ENCODE measurements at places on chromosomes 13 and 19. TPM values are rescaled to one million over a fixed set of nuclear protein-coding genes. Genes with fewer than 3 reads are reported as not detected.
A peak's percentile ranks its signal among the peaks of the same experiment; 100 is the strongest.

- no peak for DNase-seq
These were observed 951.3 kb upstream of the PRR20A start for GRCh38 chr13:56189439-56189838.

- no peak for DNase-seq
These were observed 20.1 kb downstream of the ZNF763 start for GRCh38 chr19:11984986-11985385.

GRCh38 chr19:56838909-56839651, 1.4 kb downstream of the PEG3 start:
- peak; percentile 88 for DNase-seq

DNA sequence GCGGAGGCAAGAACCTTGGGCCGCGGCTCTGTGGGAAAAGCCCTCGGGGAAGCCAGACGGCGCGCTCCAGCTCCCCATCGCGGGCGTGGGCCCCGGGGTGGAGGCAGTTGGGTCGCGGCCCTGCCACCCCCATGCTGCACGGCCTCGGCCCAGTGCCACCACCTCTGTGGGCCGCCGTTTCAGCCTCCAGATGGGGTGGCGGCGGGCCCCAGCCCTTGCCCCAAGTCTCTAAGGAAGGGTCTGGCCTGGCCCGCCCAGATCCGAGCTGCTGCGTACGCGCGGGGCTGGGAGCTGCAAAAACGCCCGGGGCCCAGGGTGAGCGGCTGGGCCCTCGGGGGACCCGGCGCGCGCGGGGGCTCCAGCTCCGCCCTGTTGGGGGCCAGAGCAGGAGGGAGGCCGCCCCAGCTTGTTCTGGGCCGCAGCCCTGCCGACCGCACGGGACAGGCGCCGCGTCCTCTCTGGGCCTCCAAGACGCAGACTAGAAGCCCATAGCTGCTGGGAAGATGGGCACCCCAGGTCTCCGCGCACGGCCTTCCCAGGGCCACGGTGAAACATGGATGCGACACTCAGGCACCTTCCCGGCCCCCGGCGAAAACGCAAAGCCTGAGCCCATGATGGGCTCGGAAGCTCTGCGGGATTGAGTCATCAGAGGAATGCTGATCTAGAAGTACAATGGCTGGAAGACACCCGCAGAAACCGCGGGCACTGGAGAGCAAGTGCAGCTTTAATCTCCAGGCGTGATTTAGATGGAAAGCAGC, 110.1 kb downstream of the KCTD15 start:
- no peak for DNase-seq

GRCh38 chr13:59746291-59746962, 417.3 kb downstream of the DIAPH3 start:
- no peak for DNase-seq

- DNase-seq, result no peak
These were observed 19.9 kb downstream of the TPT1 start for GRCh38 chr13:45320876-45321629.

GRCh38 chr13:80668452-80668851, 327.5 kb upstream of the SPRY2 start:
- DNase-seq, result no peak

- DNase-seq, result no peak
These were observed 39.3 kb downstream of the POLR1D start for GRCh38 chr13:27661017-27661416.

SMG9 gene
- 8.7 TPM for total RNA-seq

ZNF763 gene
- total RNA-seq, result 0.56 TPM

ADPRHL1 gene
- total RNA-seq, result 224 TPM

ZNF571 gene
- 1.5 TPM for total RNA-seq

TPM4 gene
- total RNA-seq, result 62.8 TPM

PRODH2 gene
- total RNA-seq, result not detected

RHPN2 gene
- total RNA-seq, result 0.71 TPM
